ENCODE measurements at places on chromosomes 12 and 14.

DNA sequence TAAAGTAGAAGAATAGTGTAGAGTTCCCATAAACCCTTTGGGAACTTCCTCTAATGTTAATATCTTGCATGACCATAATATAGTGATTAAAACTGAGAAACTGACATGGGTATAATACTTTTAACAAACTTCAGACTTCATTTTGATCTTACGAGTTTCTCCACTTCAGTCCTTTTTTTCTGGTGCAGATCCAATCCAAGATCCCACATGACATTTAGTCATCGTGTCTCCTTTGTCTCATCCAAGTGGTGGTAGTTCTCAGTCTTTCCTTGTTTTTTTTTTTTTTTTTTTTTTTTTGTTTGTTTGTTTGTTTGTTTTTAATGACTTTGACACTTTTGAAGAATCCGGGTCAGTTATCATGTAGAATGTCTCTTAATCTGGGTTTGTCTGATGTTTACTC is 179.2 kb downstream of the CACNA1C start:
- DNase-seq = no peak

DNA sequence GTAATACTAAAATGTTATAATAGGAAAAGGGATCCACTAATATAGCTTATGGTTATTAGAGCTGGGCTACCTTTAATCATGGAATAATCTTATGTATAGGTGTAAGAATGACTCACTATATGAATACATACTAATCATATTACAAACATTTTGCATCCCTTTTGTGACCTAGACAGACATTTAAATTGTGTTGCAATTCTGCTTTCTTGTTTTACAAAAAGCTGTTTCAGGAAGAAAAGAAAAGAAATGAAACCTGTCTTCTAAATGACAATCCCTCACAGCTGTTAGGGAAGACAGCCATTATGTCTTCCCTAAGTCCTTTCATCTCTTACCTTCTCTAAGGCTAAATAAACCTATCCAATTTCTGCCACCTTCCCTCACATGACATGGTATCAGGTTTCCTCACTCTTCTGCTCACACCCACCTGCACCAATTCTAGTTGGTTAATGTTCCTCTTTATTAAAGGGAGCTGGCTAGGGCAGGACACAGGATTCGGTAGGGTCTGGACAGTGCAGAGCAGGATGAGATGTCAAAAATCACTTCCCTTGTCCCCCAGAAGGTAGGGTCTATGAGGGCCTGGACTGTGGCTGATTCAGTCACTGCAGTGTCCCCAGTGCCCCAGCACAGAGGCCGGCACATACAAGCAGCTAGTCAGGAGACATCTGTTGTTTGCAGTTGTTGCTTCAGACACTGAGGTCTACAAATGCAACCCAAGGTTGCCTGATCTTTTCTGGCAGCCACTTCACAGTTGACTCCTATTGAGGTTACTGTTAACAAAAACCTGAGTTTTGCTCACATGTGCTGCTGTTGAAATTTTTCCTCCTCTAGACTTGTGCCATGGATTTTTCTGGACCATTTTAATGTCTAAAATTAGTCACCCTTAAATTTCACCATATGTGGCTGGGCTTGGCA is 3.7 kb downstream of the DHRS7 start:
- DNase-seq = no peak

- DNase-seq = peak; percentile 91
Observed at GRCh38 chr12:49828133-49829091, at the start of gene NCKAP5L. NCKAP5L (minus strand) TSS chr12:49828413; CDS start chr12:49804044, 24,369 bp downstream.

DNA sequence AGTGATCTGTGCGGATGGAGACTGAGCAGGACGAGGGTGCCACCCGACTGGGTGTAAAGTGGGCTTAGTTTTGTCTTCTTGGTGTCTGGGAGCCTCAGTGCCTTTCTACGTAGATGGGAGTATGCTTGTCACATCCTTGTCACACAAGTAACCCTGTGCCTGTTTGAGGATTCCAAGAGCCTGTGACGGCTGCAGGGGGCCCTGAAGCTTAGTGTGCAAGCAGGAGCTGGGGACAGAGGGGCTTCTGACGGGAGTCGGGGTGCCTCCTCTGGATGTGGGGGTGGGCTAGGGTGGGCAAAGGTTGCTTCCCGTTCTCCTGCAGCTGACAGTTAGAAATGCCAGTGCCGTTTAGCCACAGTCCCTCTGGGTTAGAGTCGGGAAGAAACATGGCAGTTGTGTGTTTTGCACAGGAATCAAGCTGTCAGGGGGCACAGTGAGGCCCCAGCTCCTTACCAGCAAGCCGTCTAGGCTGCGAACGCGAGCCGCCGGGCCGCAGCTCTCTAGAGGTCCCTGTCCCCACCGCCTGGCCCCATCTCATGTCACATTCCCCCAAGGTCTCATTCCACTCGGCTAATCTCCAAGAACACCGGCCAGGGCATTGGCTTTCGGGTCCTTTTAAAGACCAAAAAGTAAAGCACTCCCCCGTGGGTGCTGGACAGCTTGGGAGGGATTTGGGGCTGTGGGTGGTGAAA is 7.0 kb downstream of the RTL1 start:
- no peak for DNase-seq

GRCh38 chr12:96007729-96008128 is 11.6 kb upstream of the HAL start:
- no peak for DNase-seq

- no peak for DNase-seq
Observed at GRCh38 chr14:70415788-70416187, 1.1 kb downstream of the SYNJ2BP start.

DNA sequence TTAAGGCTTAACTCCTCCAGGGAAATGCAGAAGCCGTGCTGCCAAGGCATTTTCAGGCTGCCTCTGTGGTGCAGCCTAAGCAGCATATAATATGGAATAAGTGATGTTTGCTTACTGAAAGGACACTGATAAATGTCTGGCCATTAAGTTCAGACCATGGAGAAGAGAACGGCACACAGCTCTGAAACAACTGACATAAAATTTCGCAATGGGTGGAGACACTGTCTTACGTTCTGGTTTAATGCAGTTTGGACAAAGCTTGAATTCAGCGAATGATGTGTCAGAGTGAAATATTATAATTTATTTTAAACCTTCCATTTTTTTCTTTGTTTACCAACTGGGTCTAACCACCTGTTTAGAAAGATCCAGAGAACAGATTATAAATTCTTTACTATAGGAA is 27.2 kb upstream of the NRXN3 start:
- DNase-seq = no peak

DNA sequence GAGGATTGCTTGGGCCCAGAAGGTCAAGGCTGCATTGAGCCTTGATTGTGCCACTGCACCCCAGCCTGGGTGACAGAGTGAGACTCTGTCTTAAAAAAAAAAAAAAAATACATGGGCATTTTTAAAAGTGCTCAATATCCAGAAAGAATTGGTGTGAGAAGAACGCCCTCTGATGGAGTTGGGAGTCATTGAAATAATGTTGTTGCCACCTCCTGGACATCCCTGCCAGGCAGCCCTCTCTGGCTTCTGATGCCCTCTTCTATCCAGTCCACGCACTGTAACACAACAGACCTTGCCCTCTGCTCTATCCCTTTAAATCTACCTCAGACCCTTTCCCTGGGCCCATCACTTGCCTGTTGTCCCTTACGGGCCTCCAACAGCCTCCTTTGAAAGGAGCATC is 4.9 kb downstream of the PTGDR start:
- no peak for DNase-seq

DNA sequence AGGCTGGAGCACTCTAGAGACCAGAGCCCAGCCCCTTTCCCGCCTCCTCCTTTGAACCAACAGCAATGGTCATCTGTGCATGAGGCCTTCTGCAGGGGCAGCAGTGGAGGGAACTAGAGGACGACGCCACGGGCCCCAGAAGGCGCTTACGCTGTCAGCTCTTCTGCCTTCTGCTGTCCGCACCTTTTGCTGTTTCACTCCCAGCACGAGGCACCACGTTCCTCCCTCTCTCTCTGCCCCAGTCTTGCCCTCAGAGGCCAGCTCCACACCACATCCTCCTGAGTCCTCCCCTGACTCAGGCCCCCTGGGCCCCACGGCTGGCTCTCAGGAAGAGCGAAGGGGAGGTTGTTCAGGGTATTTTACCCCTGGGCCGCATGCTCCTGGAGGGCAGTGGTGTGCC is 15.5 kb downstream of the MMAB start:
- DNase-seq = no peak

- DNase-seq = no peak
Observed at GRCh38 chr14:31777312-31777711, 216.1 kb downstream of the NUBPL start.

Data from activated T-cell treated with anti-CD3 and anti-CD28 coated beads for 24 hours (primary cell).